Activated naive CD4-positive, alpha-beta T cell (primary cell): ENCODE measurements at places on chromosomes 5 and 9.

- no peak for DNase-seq
Measured at GRCh38 chr9:128781187-128782070, 5.6 kb upstream of the TBC1D13 start.

DNA sequence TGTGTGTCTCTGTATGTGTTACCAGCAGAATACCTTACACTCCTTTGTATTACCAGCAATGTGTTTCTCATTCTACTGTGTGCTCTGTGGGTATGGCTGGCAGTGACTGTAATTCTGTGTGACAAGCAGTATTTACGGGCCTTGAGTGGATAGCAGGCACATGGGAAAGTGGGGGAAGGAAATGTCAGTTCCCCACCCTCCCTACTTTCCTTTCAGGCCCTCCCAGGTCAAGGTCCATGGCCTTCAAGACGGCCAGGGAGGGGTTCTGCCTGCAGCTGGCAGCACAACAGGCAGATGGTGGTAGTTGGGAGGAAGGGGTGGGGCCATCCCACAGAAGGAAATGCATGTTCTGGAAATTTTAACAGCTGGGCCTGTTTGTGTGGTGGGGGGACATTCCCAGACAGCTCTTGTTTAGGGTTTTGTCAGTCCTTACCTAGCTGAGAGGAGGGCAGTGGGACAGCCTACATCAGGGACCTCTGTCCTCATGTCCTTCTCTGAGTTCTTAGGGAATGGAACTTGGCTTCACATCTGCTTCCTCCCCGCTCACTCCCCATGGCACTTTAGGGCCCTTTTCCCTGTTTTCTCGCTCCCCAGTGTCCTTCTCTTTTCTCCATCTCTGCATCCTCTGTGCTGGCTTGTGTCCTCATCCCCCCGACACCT, 14.6 kb upstream of the TNIP1 start:
- DNase-seq, result no peak

- no peak for DNase-seq
Measured at GRCh38 chr9:116137010-116137409, 16.6 kb upstream of the PAPPA start.

DNA sequence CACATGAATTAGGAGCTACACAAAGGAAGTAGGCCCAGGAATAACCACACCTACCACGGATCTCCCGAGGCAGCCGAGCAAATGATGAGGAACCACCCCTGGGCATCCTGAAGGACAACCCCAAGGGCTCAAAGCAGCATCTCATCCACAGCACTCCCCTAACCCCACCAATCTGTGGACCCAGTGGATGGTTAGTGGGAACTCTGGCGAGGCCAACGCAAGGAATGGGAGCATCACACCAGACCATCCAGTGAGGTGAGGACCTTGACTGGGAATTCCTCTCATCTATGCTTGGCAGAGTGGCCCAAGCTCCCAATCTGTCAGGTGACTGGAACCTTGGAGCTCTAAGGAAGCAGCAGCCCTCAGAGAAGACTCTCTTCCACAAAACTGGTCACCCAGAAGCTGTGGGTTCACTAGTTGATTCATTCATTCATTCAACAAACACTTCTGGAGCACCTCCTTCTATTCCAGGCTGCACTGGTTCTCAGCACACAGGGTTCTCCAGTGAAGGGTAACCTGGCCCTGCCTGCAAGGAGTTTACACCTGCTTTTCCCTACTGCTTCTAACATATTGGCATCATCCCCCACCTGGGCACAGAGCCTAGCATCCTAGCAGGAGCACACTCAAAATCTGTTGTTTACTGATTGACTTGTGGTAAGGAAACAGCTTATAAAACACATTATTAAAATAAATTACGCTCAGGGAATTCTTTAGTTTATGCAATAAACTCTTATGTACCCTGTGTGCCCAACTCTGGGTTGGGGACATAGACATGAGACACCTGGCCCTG, 4.9 kb downstream of the ACSL6 start:
- no peak for DNase-seq
